ENCODE measurements at places on chromosomes 1 and 21. TPM values are rescaled to one million over a fixed set of nuclear protein-coding genes. Genes with fewer than 3 reads are reported as not detected.

GRCh38 chr1:183219616-183220009, 33.5 kb downstream of the LAMC2 start:
- no peaks in the 10 kb centered on the region for H3K36me3 ChIP-seq
- H3K27me3 ChIP-seq, result no peaks in the 10 kb centered on the region
- no peak overlapping the region for H3K27ac ChIP-seq
- DNase-seq, result no peak
- H3K4me1 ChIP-seq, result peaks cover 3% of the 10 kb centered on the region

GRCh38 chr21:45019887-45020537, 54.4 kb upstream of the ADARB1 start:
- H3K27ac ChIP-seq, result no peak overlapping the region
- no peak overlapping the region for H3K4me3 ChIP-seq
- H3K36me3 ChIP-seq, result no peaks in the 10 kb centered on the region

Gene CTSS
- total RNA-seq, result 50.3 TPM

Gene PLEKHA6
- total RNA-seq, result 0.69 TPM

DNA sequence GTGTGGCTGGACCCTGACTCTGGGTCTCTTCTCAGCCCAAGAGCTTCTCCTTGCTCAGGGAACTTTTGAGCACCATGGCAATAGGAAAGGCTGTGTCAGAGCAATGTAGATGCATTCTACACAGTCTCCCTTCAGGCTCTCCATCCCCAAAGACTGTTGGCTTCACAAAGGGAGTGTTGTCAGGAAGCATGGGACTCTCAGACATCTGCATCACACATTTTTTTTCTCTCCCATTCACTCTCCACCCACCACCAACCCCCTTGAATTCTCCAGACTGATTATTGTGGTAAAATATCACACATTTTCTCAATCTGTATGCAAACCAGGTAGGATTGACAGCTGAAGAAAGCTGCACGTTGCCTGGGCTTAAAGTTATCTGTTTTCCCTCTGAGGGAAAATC, 105.4 kb upstream of the WARS2 start:
- no peaks in the 10 kb centered on the region for H3K27me3 ChIP-seq
- no peaks in the 10 kb centered on the region for H3K36me3 ChIP-seq
- H3K4me1 ChIP-seq, result no peaks in the 10 kb centered on the region
- no peak overlapping the region for H3K4me3 ChIP-seq
- H3K27ac ChIP-seq, result no peak overlapping the region
- DNase-seq, result no peak

GRCh38 chr1:26493267-26493666, 21.0 kb downstream of the HMGN2 start:
- H3K4me1 ChIP-seq, result peaks cover 11% of the 10 kb centered on the region
- H3K27me3 ChIP-seq, result no peaks in the 10 kb centered on the region
- no peaks in the 10 kb centered on the region for H3K36me3 ChIP-seq
- DNase-seq, result no peak
- no peak overlapping the region for H3K27ac ChIP-seq
- H3K4me3 ChIP-seq, result no peak overlapping the region

Gene S100A10
- total RNA-seq, result 2.8 TPM

DNA sequence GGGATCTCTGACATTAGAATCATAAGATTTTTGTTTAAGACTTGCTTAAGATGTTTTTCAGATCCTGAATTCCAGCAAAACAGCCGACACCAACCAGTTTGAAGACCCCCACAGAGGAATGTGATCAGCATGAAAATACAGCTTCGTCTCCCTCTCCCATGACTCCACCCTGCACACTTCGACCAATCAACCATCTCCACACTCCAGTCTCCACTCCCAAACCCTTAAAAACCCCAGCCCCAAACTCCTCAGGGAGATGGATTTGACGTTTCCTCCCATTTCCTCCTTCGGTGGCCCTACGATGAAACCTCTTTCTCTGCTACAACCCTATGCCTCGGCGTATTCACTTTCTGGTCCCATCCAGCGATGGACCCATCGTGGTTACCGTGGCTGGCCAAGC, 30.1 kb upstream of the KIF26B start:
- H3K4me3 ChIP-seq, result no peak overlapping the region
- H3K4me1 ChIP-seq, result no peaks in the 10 kb centered on the region
- H3K36me3 ChIP-seq, result no peaks in the 10 kb centered on the region
- no peak overlapping the region for H3K27ac ChIP-seq
- DNase-seq, result no peak

- no peaks in the 10 kb centered on the region for H3K27me3 ChIP-seq
- H3K27ac ChIP-seq, result no peak overlapping the region
- H3K36me3 ChIP-seq, result no peaks in the 10 kb centered on the region
- no peak for DNase-seq
- no peak overlapping the region for H3K4me3 ChIP-seq
- H3K4me1 ChIP-seq, result peaks cover 4% of the 10 kb centered on the region
Observed at GRCh38 chr1:38500891-38501290, 358.7 kb downstream of the RRAGC start.

Gene CR1L
- total RNA-seq, result not detected

GRCh38 chr1:18637962-18638834, 7.6 kb downstream of the PAX7 start:
- H3K36me3 ChIP-seq, result no peaks in the 10 kb centered on the region
- H3K4me1 ChIP-seq, result no peaks in the 10 kb centered on the region
- DNase-seq, result no peak
- H3K4me3 ChIP-seq, result no peak overlapping the region

DNA sequence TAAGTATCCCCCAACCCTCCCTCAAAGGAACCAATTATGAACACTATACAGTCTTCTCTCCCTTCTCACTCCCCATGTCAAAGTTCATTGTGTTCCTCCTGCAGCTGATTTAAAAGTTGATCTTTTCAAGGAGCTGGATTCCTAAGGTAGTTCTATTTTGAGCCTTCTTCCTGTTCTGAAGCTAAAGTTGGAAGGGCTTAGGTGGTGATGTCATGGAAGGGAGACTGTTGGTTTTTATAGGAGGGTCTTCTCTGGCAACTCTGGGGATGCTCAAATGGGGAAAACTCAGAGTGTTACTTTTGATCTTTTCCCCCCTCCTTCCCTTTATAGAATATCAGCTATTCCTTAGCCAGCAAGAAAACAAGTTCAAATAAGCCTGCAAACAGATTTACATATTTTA, 83.0 kb upstream of the AK4 start:
- no peak for DNase-seq
- H3K4me3 ChIP-seq, result no peak overlapping the region
- peaks cover 3% of the 10 kb centered on the region for H3K27me3 ChIP-seq
- peaks cover 4% of the 10 kb centered on the region for H3K4me1 ChIP-seq
- no peaks in the 10 kb centered on the region for H3K36me3 ChIP-seq

Gene PLA2G5
- not detected for total RNA-seq

Gene PIK3CD
- 102 TPM for total RNA-seq

DNA sequence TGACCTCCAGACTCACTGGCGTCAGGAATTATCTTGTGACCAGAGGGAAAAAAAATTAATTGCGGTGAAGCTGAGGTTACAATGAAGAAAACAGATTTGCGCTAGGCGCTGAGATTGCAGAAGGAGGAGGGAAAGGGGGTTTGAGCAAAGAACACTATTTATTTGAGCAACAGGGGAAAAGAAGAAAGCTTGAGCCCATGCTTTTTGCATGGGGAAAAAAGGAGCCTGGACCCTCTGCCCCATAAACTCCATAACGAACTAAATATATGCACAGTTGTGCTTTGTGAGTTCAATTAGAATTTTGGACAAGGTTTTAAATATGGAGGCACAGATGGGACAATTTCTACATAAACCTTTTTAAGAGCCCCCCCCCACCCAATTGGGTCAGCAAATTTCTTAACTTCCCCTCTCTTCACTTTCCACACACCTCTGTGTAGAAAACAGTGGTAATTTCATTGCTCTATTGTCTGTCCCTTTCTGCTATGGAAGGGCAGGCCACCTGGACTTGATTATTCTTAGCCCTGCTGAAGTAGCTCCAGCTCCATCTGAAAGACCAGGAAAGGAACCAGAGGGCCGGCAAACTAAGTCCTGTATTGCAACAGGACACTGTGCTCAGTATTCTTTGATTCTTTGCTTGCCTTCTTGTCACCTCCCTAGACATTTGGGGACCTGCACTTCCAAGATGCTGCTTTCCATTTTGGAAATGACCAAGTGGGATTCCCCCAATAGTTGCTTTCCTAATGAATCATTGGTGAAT, 862 bp upstream of the ID3 start:
- no peaks in the 10 kb centered on the region for H3K27me3 ChIP-seq
- DNase-seq, result no peak
- H3K27ac ChIP-seq, result peak overlapping the region; percentile 61

- H3K4me1 ChIP-seq, result no peaks in the 10 kb centered on the region
- DNase-seq, result no peak
- H3K36me3 ChIP-seq, result no peaks in the 10 kb centered on the region
- no peak overlapping the region for H3K4me3 ChIP-seq
- no peak overlapping the region for H3K27ac ChIP-seq
Observed at GRCh38 chr21:34953950-34954349, 95.2 kb downstream of the RUNX1 start.
